SIG-M5 (cell line): ENCODE measurements at places on chromosomes 2 and 18.

DNA sequence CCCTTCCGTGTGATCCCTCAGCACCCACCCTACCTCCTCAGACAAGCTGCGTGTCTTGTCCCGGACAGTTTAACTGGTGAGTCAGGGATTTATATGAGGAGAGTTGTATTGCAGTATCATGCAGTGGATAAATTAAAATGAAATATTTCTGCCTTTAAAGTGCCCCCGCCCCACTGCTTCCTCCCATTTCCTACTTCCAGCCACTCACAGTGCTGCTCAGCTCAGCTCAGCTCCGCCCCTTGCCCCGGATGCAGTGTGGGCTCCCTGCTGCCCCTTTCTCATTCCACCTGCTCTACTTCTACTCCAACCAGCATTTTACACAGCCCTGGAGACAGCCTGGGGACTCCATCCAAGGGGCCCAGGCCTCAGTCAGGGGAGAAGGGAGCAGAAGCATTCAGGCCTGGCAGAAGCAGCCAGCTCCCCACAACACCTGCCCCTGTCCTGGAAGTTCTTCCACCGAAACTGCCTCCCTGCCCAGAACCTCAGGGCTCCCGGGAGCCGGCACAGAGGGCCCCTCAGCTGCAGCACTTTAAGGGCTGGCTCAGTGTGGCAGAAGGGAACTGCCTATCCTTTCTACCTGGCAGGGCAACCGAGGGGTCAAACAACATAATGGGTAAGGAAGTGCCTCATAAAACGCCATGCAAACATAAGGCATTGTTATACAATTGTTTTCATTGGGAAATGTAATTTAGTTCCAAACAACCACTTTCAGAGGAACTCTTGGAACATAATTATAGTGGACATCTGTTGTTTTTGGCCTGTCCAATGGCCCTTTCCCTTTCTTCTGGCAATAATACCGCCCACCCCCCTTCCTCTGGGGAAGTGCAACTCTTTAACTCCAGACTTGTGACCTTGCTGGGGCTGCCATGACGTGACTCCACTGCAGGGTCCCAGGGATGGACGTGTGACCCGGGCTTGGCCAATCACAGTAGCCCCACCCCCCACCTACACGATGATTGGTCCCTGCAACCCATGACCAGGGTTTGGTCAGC lies 102.3 kb downstream of the LIPG start:
- no peak for DNase-seq

GRCh38 chr2:181371782-181372645 lies 85.2 kb upstream of the ITGA4 start:
- DNase-seq = no peak

DNA sequence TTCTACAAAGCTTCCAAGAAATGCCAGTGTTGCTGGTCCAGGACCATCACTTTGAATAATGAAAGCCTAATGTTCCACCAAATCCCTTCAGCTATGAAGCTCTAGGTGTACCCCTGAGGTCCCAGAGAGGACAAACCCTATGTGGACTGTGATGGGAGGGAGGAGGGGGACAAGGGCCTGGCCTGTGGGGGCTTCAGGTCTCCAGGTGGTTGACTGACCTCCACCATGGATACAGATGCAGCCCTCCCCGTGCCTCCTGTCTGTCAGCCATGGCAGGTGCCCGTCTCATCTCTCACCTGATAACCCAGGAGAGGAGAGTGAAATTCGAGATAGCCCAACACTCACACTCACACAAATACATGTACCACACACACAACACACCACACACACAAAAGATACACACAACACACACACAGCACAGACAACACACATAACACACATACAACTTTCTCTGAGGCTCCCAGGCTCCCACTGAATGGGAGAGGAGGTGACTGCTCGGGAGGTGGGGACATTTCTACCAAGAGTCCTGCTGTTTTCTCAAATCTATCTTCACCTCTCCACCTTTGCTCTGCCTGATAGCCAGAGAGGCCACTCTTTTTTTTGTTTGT lies 12.8 kb upstream of the RHOB start:
- DNase-seq = no peak

DNA sequence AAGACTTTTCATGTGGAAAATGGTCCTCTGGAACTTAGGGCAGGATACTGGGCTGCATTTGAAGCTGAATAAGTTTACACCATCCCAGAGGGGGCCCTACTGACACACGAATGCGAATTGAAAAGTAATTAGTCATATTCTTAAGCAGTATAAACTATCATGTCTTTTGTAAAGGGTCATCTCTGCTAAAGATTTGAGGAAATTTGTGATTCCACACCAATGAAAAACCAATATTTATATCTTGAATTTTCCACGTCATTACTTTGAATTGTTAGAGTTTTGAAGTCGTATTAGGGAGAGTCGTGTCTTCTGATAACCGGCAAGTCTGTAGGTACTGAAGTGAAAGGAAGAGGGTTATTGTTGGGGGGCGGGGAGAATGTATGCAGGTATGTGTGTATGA lies 4.1 kb upstream of the OTX1 start:
- DNase-seq = no peak

DNA sequence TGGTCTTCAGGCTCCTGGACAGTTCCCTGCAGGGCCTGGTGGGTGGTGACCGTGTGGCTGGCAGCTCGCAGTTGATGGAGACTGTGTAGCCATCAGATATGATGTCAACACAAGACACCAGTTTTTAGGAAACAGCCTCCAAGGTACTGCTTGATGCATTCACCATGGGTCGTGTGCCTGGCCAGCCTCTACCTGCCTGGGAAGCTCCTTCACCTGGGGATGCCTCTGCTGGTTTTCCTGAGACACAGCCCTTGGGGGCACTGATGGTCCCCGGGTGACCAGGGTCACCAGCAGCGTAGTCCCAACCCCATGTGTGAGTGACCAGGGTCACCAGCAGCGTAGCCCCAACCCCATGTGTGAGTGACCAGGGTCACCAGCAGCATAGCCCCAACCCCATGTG lies 33.6 kb upstream of the KCNG2 start:
- no peak for DNase-seq

GRCh38 chr18:24979235-24979634 lies 372.7 kb downstream of the ZNF521 start:
- no peak for DNase-seq

- no peak for DNase-seq
Measured at GRCh38 chr2:46118656-46119371, 178.4 kb upstream of the EPAS1 start.

- no peak for DNase-seq
Measured at GRCh38 chr2:168730344-168730743, 72.1 kb upstream of the NOSTRIN start.

DNA sequence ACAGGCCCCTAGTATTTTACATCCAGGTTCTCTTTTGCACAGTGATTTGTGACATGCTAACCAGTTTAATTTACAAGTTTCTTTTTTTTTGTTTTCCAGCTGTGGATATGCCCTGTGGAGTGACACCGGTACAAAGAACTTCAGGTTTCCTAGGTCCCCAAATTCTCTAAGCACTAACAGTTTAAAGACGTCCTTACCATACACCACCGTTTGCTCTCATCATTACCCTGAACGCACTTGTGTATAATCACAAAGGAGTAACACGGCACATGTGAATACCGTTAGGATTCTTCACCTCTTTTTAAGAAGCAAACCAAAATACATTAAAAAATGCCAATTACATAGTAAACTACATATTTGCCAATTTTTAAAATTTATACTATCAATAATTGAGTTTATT lies 853 bp downstream of the LANCL1 start:
- DNase-seq = no peak

DNA sequence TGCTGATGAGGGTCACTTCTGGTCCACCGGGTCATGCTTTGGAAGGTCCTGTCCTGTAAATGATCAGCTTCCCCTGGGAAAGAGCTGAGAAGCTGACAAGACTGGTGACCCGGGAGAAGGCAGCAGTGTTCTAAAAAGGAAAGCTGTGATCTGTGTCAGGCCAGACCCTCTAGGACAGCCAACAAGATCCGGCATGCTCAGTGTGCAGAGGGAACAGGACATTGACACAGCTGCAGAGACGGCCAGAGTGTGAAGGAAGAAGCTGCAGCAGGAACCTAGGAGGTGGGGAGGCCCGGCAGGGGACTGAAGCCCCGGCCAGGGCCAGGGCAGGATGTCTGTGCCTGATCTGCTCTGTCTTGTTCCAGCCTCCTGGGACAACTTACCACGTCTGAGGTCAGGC lies 372.7 kb upstream of the ID2 start:
- no peak for DNase-seq
